ENCODE measurements at places on chromosomes 1 and 21. TPM values are rescaled to one million over a fixed set of nuclear protein-coding genes. Genes with fewer than 3 reads are reported as not detected.
A peak's percentile ranks its signal among the peaks of the same experiment; 100 is the strongest.

The ATAD3C gene
- total RNA-seq, result 0.06 TPM

DNA sequence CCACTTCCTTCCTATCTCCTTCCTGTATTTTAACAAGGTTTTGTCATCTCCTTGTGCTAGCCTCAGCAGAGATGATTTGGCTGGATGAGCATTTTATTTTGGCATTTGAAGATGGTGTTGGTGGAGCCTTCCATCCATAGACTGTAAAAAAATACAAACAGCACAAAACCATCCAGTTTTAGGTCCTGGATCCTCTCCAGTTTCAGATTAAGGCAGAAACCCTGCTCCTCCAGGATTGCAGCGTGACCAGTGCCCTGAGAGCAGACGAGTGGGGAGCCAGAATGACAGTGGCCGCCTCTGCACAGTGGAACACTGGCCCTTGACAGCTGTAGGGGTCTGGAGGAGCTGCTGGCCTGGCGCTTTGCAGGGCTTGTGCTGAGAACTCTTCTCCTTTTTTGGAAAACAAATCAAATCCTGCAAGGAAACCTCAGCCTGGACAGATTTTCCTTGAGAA is 72.2 kb upstream of the GADD45A start:
- no peak for DNase-seq

The IGSF5 gene
- total RNA-seq, result not detected

The NGF gene
- total RNA-seq, result 0.51 TPM

DNA sequence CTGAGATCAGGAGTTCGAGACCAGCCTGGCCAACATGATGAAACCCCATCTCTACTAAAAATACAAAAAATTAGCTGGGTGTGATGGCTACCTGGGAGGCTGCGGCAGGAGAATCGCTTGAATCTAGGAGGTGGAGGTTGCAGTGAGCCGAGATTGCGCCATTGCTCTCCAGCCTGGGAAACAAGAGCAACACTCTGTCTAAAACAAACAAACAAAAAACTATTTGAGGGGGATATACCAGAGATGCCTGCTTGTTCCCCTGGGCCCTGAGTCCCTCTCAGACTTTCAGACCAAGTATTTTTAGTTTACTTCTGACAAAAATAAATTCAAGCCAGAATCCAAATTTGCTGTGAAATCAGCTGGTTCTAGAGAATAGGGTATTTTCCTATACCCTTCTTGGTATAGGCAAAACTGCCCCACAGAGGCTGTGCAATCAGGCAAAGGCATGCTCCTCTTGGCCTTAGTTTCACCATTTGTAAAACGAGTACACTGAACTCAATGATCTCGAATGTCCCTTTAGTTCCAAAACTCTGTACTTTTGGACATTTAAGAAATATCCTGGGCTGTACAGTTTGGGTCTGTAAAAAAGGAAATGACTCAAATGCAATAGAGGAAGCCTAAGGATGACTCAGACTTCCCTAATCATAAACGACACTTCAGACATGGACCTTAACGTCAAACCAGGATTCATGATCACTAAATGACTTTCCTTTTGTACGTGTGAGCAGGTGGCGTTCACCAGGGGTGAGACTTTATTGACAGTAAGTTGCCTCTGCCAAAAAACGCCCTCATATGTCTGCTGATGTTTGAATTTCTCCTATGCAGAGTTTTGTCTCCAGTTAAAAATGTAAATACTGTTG is 16.1 kb downstream of the ENSA start:
- peak; percentile 86 for DNase-seq

DNA sequence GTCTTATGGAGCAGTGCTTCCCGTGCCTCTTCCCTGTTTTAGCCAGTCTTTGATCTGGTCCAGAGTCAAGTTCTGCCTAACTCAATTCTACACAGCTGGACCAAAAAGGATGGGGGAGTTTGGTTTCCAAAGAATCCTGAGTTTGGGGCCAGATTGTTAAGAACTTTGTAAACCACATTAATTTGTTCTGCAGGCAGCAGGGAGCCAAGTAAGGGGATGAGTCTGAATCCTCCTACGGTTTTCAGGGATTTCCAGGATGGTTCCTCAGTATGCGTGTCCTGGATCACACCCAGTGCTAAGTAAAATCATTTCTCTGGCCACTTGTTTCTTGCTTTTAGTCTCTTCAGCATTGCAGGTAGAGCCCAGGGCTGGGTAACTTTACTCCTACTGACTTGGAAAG is 26.1 kb upstream of the GJA5 start:
- DNase-seq, result no peak

The CASZ1 gene
- total RNA-seq, result 8.5 TPM

The FAM151A gene
- total RNA-seq, result not detected

The ZNF695 gene
- 7.3 TPM for total RNA-seq

The ZYG11A gene
- 3.0 TPM for total RNA-seq

The SPATA21 gene
- not detected for total RNA-seq

DNA sequence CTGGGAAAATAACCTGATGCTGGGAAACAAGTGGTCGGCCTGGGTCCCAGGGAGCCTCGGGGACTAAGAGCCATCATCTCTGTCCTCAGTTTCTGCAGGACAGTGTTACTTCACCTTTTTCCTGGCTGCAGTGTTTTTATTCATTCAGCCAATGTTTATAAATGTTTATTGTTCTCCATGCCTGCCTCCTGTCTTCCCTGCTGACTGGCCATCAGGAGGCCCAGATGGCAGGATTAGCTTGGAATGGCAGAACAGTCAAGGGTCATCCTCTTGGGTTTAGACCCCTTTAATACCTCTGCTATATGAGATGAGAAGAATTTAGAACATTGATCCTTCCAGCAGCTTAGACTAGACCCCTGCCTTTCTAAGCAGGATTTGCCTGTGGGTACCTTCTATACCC is 13.3 kb downstream of the MAPKAPK2 start:
- no peak for DNase-seq

The SKI gene
- total RNA-seq, result 5.3 TPM

The KCNE2 gene
- total RNA-seq, result not detected

DNA sequence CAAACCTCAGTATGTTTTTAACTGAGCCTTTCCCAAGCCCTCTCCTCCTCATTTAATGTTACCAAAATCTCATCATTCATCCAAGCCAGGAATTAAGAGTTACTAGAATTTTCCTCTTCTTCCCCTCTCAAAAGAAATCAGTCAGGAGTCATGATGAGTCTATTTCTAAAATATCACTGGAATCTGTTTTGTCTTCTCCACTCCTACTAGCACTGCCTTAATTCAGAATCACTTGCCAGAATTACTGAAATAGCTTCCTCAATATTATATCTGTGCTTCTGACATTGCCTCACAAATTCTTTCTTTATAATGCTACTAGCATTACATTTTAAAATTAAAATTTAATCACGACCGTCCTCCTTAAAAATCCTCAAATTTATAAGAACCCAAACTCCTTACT is 106.1 kb downstream of the PTGER3 start:
- no peak for DNase-seq

GRCh38 chr1:3267550-3268270 is 186.8 kb upstream of the ARHGEF16 start:
- no peak for DNase-seq

The TIE1 gene
- total RNA-seq, result 50.3 TPM

DNA sequence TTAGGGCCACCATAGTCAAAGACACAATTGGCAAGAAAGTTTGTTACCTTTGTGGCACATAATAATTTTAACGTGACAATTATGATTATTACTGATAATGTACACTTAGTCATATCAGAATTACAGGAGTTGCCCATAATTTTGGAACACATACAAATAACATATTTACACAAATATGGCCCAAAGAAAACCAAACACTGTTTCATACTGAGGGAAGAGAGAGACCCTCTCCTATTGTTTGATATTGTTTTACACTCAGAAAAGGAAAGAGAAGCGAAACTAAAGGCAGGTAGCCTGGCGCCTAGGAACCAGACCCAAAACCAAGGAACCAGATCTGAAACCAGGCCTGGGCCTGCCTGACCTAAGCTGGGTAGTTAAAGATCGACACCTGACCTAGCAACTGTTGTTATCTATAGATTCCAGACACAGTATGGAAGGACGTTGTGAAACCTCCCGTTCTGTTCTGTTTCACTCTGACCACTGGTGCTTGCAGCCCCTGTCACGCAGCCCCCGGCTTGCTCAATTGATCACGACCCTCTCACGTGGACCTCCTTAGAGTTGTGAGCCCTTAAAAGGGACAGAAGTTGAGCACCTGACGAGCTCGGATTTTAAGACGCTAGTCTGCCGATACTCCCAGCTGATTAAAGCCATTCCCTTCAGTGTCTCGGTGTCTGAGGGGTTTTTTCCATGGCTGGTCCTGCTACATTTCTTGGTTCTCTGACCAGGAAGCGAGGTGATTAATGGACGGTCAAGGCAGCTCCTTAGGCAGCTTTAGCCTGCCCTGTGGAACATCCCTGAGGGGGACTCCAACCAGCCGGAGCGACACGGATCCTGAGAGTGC is 27.9 kb downstream of the C1orf115 start:
- no peak for DNase-seq

The PPCS gene
- 48.7 TPM for total RNA-seq

DNA sequence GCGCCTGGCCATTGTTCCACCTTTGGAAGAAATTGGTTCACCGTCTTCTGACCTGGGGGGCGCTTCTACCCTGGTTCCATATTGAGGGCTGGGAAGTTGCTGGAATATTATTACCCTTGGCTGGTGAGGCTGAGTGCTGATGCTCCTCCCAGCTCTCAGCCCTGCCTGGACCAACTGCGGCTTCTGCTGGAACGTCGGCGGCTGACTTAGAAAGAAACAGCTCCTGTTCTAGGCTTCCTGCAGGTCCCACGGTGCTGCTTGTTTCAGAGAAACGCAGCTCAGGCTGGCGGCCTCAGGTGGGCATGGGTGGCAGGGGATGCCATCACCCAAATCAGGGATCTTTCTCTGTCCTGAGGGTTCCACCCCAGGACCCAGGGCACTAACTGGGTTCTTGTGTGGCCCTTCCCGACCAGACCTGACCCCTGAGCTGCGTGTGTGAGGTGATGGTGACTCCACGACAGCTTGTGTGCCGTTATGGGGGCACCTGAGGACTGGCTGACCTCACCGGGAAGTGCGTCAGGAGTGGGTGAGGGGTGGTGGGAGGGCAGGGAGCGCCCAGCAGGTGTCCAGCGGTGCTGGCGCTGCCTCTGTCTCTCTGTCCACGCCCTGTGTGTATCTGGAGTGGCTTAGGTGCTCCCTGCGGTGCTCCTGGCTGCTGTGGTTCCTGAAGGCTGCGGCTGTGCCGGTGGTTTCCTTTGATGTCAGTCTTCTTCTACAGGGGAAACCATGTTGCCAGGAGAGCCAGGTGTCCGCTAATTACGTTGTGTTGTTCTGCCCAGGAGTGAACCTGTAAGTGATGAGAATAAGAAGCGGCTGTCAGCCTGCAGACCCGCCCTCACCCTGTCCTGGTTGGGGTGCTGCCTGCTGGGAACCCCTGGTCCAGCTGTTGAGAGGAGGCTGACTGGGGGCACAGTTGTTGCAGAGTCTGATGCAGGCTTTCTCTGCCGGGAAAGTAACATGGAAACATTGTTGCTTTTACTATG is 8.9 kb downstream of the SKI start:
- no peak for DNase-seq

The BEST4 gene
- total RNA-seq, result not detected

DNA sequence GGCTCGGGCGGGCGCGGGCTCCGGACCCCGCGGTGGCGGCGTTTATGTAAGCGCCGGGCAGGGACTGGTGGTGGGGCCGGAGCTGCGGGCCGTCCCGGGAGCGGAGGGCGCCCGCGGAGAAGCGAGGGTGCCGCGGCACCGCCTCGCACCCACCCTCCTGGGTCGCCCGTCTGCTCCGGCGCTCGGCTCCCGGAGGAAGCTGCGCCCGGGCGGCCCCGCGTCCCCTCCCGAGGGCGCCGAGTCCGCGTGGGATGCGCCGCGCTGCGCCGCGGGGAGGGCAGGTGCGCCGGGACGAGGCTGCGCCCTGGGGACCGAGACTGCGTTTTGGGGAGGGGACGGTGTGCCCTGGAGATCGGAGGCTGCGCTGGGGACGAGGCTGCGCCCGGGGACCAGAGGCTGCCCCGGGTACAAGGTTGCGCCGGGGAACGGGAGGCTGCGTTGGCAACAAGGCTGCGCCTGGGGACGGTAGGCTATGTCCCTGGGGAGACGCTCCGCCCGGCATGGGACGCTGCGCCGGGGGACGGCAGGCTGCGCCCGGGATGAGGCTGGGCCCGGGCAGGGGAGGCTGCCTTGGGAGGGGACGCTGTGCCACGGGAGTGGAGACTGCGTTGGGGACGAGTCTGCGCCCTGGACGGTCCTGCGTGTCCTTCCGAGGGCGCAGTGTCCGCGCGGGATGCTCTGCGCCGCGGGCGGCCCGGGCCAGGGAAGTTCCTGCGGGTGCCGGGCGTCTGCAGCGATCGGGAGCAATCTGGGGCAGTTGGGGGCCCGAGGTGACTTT is 627 bp downstream of the ADARB1 start:
- peak; percentile 69 for DNase-seq

DNA sequence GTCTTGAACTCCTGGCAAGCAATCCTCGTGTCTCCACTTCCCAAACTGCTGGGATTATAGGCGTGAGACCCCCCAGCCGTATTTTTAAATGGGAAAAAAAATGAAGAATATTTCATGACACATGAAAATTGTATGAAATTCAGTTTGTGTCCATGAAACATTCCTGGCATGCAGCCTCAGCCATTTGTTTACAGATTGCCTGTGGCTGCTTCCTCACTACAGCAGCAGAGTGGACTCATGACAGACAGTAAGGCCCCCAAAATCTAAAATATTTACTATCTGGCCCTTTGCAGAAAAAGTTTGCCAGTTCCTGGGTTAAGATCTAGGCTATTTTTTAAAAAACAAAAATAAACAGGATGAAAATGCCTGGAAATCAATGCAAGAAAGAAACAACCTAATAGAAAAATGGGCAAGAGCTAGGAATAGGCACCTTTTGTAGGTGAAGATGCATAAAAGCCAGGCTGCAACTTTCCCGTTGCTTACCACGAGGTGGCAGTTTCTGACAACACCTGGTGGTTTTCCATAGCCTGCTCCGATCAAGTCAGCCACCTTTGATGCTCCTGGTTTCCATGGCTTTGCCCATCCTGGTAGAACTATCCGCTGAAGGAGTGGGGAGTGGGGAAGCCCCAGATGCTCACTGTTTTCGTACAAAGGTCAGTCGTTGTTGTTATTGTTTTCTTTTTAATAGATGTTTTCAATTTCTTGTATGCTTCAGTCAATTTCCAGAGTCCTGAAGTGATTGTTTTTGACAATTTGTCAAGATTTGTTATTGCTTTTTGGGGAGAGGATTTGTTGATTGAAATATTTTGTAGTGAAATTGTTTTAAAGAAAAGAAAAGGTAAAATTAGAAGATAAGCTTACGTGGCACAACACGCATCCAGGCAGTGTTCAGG is 24.3 kb downstream of the UBE2Q1 start:
- DNase-seq, result peak; percentile 43

Data from Daoy (cell line).